ENCODE measurements at places on chromosomes 3 and 15. TPM values are rescaled to one million over a fixed set of nuclear protein-coding genes. Genes with fewer than 3 reads are reported as not detected.

Gene RARB
- total RNA-seq, result not detected

Gene GOLGA8S
- total RNA-seq, result not detected

Gene THAP10
- 2.7 TPM for total RNA-seq

Gene EPHB1
- not detected for total RNA-seq

Gene CPLX3
- 0.25 TPM for total RNA-seq

Gene SLC27A2
- 56.0 TPM for total RNA-seq

Gene PAQR5
- 25.9 TPM for total RNA-seq

Gene FGD5
- not detected for total RNA-seq

Gene ZMAT3
- 2.1 TPM for total RNA-seq

Gene PRTG
- not detected for total RNA-seq

DNA sequence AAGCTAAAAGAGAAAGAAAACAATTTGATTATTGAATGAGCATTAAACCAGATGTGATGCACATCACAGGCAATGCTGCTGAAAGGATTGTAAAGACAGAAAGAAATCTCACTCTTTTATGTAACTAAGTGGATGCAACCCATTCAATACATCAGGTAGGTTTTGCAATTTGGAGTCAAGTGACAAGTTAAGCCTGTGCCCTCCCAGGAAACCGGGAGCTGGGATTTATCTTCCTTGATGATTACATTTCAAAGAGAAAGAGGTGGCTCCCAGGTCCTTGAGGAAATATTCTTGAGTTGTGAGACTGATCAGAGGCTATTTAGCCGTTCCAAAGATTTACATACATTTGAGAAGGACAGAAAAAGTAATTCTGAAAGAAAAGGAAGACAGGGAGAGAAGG, 219.0 kb upstream of the PROK2 start:
- no peak for DNase-seq

DNA sequence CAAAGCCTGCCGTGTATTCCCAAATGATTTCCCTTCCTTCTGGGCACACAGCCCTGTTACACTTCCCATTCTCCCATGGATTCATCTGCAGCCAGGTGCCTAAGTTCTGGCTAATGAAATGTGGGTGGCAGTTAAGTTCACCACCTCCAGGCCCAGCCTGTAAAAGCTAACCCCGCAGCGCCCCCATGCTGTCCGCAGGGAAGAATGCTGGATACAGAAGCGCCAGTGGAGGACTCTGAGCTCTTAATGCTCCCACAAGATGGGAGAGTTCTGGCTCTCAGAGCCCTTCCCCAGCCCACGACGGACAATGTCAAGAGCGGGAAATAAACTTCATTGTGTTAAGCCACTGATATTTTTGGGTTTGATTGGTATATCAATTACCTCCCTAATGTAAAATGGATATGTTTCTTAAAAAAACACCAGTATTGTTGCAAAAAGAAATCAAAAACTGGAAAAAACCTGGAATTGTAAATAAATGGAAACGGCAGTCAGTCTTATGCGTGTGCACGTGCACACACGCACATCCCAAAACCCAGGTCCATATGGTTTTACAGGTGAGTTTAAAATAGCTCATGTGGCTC, 37.7 kb upstream of the FGD5 start:
- DNase-seq, result peak; percentile 51

GRCh38 chr3:191460360-191460759, 603 bp upstream of the PYDC2 start:
- no peak for DNase-seq

DNA sequence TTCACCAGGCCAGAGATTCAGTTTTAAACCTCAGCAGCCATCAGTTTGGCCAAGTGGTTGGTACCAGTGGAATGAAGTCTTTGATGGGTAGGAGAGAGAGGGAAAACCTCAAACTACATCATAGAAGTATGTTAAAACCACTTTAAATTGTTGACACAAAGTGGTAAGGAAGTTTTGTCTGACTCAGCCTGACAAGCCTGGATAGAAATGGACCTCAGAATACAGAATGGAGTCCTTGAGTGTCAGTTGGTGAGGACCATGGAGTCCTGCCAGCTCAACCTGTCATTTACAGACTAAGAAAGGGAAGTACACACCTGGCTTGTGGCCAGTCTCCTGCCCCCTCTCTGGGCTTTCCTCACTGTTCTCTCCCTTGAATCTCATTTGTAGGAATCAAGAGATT, 12.1 kb downstream of the EAF1 start:
- DNase-seq, result no peak

DNA sequence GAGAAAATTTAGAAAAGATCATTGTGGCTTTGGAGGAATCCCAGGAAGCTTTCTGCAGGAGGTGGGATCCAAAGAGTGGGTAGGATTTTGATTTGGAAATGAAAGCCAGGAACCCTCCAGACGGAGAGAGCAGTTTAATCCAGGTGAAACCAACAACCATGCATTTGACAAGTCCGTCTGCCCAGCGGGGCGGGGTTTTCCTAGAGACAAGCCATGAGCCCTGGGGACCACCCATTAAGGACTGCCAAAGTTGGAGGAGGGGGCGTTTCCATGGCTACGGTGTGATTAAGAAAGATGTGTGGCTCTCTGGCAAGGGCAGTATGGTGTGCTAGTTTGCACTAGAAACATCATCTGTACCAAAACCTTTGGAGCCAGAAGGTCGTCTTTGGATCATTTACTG, 53.4 kb downstream of the SRGAP3 start:
- DNase-seq, result no peak

DNA sequence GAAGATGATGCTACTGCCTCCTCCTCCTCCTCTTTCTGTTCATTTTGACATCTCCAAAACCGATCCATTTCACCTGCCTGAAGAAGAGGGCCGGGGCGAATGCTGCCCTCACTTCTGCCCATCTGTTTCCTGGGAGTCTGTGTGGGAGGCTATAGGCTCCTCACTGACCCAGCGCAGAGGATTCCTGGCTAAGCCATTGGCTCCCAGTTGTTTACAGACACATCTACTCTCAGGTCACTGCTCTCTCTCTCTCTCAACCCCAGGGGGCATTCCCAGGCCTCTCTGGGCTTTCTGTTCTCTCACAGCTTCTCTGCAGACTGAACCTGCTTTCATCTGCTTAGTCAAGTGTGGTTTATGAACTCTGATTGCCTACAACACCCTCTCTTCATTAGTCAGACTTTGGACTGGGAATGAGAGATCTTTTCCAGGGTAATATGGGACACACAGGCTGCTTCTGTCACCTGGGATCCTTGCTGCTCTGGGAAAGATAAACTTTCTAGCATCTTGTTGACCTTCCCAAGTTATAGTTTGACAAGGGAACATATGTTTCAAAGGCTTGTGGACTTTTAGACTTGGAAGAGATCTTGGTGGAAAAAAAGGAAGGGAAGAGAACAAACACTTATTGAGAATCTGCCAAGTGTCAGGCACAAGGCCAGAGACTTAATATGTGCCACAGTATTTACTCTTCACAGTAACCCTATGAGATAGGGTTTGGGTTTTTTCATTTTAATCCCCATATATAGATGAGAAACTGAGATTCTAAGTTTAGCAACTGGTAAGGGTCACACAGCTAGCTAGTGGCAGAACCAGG, 30.2 kb upstream of the USP3 start:
- peak; percentile 79 for DNase-seq

GRCh38 chr15:66878761-66879160, 176.7 kb downstream of the SMAD6 start:
- DNase-seq, result no peak

- peak; percentile 52 for DNase-seq
These were observed 311.3 kb downstream of the UACA start for GRCh38 chr15:70451821-70452653.

- no peak for DNase-seq
These were observed 237.9 kb downstream of the GAP43 start for GRCh38 chr3:115861166-115861733.

- DNase-seq, result no peak
These were observed 684.6 kb upstream of the CCDC54 start for GRCh38 chr3:106692624-106693023.

DNA sequence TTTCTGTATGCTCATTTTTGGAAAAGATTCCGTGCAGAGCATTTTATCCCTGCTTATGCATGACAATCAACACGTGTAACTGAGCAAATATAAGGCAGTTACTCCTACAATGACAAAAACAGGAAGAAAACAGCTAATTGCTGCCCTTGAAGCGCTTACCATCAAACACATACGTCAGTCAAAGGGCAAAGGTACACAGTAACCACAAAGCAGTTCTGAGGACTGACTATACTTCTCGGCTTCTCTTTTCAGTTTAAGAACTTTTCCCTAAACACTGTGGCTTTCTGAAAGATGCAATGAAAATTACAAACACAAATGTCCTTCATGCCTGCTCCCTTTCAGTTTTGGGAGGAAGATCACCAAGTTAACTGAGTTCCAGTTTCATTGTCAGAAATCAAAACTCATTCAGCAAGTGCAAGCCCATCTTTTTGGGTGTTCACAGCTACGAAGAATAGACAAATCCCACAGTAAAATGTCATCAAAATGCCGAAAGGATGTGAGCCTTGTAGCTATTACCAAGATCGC, 602.8 kb downstream of the FOXP1 start:
- DNase-seq, result no peak

DNA sequence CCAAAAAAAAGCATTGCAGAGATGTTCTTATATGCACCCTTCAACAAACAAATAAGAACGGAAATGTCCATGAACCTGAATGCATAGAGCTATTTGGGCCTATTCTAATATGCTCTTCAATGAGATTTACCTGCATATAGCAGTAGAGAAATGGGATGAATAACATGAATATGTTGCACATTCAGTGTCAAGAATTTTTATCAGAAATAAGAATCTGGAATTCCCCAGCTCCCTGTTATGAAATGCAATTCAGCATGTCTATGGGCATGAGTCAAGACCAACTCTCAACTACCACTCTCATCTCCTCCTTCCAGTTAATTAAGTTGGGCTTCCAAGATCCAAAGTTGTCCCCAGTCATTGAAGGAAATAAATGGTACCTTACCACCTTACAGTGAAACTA, 133.7 kb upstream of the ALCAM start:
- DNase-seq, result no peak

- DNase-seq, result no peak
These were observed 5.6 kb upstream of the PCOLCE2 start for GRCh38 chr3:142894493-142894892.

DNA sequence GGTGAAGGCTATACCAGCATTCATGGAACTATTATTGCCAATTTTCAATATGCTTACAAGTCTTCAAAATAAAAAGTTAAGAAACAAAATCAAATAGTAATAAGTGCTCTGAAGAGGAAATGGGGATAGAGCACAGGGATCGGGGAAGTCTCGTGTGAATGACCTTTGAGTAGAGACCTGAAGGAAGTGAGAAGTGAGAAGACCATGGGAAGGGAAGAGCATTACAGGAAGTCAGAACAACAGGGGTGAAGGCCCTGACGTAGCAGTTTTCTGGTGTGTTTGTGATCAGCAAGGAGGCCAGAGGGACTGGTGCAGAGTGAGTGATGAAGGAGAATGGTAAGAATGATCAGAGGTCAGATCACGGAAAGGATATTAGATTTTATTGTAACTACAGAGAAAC, 48.1 kb downstream of the STAC start:
- no peak for DNase-seq

- DNase-seq, result no peak
These were observed 1.9 kb upstream of the ROPN1 start for GRCh38 chr3:123993818-123994217.

DNA sequence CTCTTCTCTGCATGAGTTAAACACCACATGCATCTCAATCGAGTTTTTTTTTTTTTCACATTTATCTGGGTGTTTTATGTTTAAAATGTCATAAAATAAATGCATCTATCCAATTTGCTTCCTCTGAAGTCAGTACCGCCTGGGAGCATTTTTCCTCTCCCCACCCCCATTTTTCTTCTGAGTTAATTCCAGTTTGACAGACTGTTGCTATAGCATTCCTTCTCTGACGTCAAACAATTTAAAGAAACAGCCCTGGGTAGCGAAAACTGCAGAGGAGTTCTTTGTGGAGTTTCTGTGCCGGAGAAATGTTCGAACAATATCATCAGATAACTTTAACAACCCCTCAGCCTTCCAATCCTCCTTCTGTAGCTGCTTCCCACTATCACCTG, 900 bp upstream of the GNB4 start:
- DNase-seq, result no peak

DNA sequence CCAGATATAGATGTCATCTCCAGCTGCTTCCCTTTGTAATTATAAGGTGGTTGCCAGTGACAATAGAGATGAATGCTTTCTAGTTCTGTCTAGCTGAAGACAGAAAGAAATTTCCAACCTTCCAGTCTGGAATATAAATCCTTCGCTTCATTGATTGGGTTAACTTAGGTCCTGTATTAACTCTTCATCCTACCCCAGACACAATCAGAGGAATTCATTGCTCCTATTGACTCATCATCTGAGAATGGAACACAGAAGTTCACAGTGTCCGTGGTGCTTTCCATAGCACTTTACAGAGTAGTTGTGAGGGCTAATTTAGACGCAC, 241.4 kb downstream of the NFKBIZ start:
- DNase-seq, result no peak

GRCh38 chr15:39327005-39327730, 253.7 kb upstream of the THBS1 start:
- no peak for DNase-seq

- no peak for DNase-seq
These were observed 23.7 kb downstream of the SETMAR start for GRCh38 chr3:4326868-4327267.

- DNase-seq, result no peak
These were observed 35.8 kb downstream of the GASK1A start for GRCh38 chr3:43014956-43015355.

GRCh38 chr3:126522363-126522788, 1.6 kb upstream of the CHST13 start:
- peak; percentile 67 for DNase-seq

DNA sequence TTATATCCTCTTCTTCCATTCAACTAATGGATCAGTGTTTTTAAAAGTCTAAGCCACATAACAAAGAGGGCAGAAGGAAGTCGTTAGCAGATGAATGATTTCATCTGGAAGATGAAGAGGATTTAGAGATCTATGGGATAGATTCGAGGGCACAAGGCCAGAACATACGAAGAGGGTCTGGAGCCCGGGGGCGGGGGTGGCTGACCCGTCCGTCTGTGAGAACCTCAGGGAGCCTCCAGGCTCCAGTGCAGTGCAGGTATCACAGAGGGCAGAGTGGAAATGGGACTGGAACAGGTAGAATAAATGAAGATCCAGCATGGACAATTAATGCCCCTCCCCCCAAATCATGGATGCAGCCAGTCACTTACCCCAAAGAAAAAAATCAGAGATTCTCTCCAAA, 1.5 kb upstream of the GOLGA8B start:
- DNase-seq, result no peak

GRCh38 chr15:42493679-42494078, 1.8 kb upstream of the SNAP23 start:
- no peak for DNase-seq
